HCT116 (cell line): ENCODE measurements at places on chromosomes 4 and X.

GRCh38 chrX:9646471-9647224 is 119.0 kb downstream of the GPR143 start:
- no peak overlapping the region for H3K4me3 ChIP-seq
- no peaks in the 10 kb centered on the region for H3K27me3 ChIP-seq
- no peaks in the 10 kb centered on the region for H3K4me1 ChIP-seq
- no peaks in the 10 kb centered on the region for H3K36me3 ChIP-seq
- H3K27ac ChIP-seq, result no peak overlapping the region
- DNase-seq, result no peak

DNA sequence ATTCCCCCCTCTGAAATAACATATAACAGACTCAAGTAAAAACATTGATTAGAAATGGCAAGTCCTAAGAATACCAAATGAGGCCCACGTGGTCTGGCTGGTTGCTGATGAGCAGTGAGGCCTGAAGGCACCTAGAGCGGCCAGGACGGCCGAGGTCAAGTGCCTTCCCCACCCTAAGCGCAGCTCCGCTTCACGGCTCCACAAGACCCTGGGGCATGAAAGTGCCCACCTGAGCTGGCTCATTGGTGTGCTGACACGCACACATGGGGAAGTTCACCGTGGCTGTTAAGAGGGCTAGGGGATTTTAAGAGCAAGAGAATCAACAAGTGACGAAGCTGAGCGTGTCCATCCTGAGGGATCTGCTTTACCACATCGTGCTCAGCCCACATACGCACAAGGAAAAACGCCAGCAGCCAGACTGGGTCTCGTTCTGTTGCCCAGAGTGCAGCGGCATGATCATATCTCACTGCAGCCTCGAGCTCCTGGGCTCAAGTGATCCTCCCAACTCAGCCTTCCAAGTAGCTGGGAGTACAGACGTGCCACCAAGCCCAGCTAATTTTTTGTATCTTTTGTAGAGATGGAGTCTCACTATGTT is 22.4 kb downstream of the DCTD start:
- H3K4me3 ChIP-seq, result no peak overlapping the region
- no peak overlapping the region for H3K27ac ChIP-seq
- no peaks in the 10 kb centered on the region for H3K4me1 ChIP-seq
- H3K36me3 ChIP-seq, result peaks cover 27% of the 10 kb centered on the region

- no peaks in the 10 kb centered on the region for H3K27me3 ChIP-seq
- H3K4me1 ChIP-seq, result no peaks in the 10 kb centered on the region
- no peak for DNase-seq
Observed at GRCh38 chr4:176217510-176217909, 22.1 kb upstream of the SPATA4 start.

- no peak overlapping the region for H3K4me3 ChIP-seq
- no peaks in the 10 kb centered on the region for H3K36me3 ChIP-seq
- no peaks in the 10 kb centered on the region for H3K27me3 ChIP-seq
- H3K4me1 ChIP-seq, result peaks cover 5% of the 10 kb centered on the region; the same call in 1 of the 2 replicates
Observed at GRCh38 chr4:112343330-112344080, 46.3 kb downstream of the ALPK1 start.

GRCh38 chr4:149765630-149766029 is 50.0 kb downstream of the IQCM start:
- no peaks in the 10 kb centered on the region for H3K27me3 ChIP-seq
- no peak overlapping the region for H3K27ac ChIP-seq
- DNase-seq, result peak; percentile 18
- no peak overlapping the region for H3K4me3 ChIP-seq

- peaks cover 6% of the 10 kb centered on the region; the same call in 1 of the 2 replicates for H3K4me1 ChIP-seq
- no peaks in the 10 kb centered on the region for H3K27me3 ChIP-seq
- no peak overlapping the region for H3K27ac ChIP-seq
- no peaks in the 10 kb centered on the region for H3K36me3 ChIP-seq
- no peak for DNase-seq
- H3K4me3 ChIP-seq, result no peak overlapping the region
Observed at GRCh38 chr4:4685810-4686795, 144.3 kb upstream of the STX18 start.
